ENCODE measurements at places on chromosomes 2 and 18.

DNA sequence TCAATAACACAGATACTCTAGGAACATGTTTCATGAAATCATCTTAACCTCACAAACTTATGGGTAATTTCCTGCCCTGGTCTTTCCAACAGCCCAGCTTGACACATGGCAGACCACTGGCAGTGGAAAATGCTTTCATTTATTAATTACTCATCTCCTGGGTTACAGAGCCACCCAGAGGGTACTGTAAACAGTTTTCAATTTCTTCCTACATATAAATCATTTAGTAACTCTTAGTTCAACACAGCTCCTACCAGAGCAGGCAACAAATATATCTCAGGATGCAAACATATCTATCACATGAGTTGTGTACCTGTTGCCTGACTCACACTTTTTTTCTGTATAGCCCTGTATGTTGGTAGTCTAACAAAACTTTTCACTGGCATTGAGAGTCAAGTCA lies 99.2 kb upstream of the VRK2 start:
- no peak for DNase-seq

GRCh38 chr2:218658671-218659257 lies 659 bp downstream of the ZNF142 start:
- peak; percentile 50 for DNase-seq

- DNase-seq: no peak
Observed at GRCh38 chr2:170598067-170598395, 117.1 kb upstream of the SP5 start.

- no peak for DNase-seq
Observed at GRCh38 chr2:197675246-197675645, at the start of gene RFTN2. Gene RFTN2 (minus strand): TSS chr2:197675587. CDS start chr2:197675458, 129 bp downstream.

DNA sequence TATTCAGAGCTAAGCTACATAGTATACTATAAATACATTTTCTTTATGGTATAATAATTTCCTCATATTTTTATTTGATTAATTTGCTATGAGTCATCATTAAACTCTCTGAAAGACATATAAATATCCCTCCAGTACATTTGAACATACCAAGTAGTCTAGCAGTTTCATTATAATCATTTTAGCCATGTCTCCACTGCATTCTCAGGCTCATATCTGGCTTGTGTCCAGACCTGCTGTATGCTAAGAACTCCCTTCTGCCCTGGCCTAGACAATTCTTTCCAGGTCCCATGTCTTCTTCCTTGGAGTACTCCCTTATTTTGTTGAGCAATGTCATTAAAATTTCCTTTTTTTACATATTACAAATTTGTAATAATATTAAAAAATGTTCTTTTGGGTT lies 16.6 kb upstream of the DYNC1I2 start:
- no peak for DNase-seq

DNA sequence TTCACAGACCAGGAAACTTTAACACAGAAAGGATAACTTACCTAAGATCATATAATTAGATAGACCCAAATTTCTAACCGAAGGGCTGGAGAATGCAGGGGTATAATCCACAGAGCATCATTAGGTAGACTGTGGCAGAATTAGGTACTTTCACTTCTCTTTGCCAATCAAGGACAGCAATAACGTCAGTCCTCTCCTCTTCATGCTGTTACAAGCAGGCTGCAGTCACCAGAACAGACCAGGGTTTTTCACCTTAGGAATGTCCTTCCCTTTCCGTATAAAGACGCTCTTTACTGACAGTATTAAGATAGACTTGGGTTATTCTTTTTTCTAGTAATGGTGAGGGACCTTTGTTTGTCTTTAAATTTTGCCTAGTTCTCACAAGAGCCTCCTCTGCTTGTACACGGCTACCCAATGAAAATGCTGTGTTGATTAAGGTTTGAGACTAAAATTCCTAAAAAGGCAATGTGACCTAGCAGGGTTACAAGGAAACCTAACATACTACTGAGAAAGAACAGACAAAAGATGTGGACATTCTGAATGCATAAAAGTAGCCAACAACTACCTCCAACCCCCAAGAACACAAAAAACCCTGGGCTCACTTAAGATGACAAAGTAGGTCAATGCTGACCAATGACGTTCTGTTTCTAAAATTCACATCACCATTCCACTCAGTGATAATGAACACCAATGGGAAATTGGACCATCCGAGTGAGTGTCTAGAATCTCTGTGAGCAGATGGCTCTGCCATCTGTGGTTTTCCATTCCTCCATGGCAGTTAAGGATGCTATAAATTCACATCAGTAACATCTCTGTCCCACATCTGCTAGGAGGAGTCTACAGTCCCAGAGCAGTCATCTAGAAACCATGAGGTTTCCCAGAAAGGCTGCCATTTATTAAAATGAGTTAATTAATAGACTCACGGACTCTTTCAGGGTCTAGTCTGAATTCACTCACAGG lies 2.1 kb downstream of the PDIA6 start:
- DNase-seq: no peak

DNA sequence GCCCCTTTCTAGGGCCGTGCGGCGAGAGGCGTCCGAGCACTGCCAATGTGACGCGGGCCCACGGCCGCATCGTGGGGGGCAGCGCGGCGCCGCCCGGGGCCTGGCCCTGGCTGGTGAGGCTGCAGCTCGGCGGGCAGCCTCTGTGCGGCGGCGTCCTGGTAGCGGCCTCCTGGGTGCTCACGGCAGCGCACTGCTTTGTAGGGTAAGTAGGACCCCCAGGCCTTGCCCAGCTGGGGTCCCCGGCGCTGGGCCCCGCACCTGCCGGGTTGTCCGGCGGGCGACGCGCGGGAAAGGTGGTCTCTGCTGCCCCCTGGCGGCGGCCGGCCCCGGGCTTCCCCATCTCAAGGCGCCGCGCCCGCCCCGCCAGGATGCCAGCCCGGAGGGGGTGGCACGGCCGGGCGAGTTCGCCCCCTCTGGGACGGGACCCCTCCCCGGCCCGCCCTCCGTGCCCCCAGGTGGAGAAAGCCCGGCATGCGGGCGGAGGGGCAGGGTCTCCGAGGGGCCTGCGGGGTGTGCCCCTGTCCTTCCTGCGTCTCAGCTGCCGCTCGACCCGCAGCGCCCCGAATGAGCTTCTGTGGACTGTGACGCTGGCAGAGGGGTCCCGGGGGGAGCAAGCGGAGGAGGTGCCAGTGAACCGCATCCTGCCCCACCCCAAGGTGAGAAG lies 1.9 kb downstream of the PRSS56 start:
- peak; percentile 90 for DNase-seq

GRCh38 chr2:200655918-200656580 lies 70.2 kb downstream of the AOX1 start:
- no peak for DNase-seq

- DNase-seq: no peak
Observed at GRCh38 chr2:170514140-170514539, 201.0 kb upstream of the SP5 start.

DNA sequence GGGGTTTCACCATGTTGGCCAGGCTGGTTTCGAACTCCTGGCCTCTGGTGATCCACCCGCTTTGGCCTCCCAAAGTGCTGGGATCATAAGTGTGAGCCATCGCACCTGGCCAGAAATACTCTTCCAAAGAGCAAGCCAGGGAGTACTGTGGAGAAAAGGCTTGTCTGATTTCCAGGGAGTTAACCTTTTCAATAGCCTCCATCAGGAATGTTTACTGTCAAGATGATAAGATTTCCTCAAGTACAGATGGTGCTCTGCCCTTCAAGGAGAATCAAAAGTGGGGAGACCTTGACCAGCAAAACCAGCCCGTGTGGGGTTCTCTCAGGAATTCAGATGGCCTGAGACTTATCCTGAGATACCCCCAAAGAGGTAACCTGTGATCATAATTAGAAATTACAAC lies 237.2 kb downstream of the PRKCE start:
- no peak for DNase-seq

DNA sequence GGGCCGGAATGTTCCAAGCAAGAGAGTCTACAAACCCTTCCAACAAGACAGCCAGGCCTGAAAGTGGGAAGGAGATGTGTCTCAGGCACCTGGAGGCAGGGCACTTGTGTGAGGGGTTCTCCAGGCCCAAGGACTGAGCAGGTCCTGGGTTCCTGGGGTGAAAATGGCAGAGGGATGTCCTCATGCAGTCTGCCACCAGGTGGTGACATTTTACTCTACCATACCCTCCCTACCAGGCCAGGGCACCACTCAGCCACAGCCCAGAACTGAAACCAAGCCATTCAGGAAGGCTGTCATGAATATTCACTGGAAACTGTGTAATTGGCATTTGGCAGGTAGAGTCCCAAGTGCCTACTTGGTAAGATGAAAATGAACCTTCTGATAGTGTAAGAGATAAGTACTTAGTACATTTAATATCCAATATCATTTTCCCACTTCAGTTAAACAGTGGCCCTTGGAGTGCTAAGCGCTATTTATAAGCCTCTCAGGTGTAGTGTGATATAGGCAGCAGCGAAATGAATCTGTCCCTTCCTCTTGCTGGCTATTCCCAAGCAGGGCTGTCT lies 185.1 kb downstream of the MYO5B start:
- peak; percentile 34 for DNase-seq

GRCh38 chr2:25379535-25379934 lies 37.8 kb upstream of the DNMT3A start:
- no peak for DNase-seq

DNA sequence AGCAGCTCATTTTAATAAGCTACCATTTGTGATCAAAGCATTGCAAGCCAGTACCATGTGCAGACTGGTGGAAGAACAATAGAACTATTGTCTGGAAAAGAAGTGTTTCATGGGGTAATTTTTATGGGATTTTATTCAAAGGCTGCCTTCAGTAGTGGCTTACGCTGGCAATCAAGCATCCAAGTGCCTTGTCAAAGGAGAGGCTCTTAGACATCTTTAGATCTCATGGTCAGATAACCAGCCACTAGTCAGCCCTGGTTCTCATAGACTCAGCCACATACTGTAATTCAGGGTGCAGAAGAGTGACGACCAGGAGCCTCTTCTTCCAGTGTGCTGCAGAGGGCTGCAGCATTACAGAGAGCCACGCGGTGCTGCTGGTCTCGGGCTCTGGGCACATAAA lies 98.5 kb upstream of the NOSTRIN start:
- DNase-seq: no peak
